ENCODE measurements at places on chromosomes 11 and 22.

- DNase-seq, result no peak
Observed at GRCh38 chr11:73239571-73240189, 21.6 kb downstream of the P2RY2 start.

DNA sequence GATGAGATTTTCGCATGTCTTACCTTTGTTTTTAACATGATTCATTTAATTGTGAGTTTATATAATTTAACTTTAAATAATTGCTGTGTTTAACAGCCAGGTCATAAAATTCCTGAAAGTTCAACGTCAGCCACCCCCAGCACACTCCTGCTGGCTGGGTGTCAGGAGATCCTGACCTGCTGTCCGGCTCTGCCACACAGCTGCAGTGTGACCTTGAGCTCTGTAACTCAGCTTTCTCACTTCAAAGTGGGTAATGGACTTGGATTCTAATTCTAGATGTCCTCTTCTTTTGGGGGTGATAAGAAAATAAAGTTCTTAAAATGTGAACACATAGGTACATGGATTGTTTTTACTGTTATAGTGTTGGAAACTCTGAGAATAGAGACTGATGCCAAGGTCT lies 10.9 kb downstream of the VPS26B start:
- DNase-seq, result no peak

GRCh38 chr11:45144126-45145082 lies 2.0 kb upstream of the PRDM11 start:
- DNase-seq, result no peak

GRCh38 chr11:118939953-118940598 lies 14.3 kb upstream of the BCL9L start:
- DNase-seq, result no peak

GRCh38 chr22:35792506-35792905 lies 74.8 kb downstream of the APOL5 start:
- DNase-seq, result no peak

- DNase-seq, result no peak
Observed at GRCh38 chr11:70846781-70847655, 405.4 kb downstream of the SHANK2 start.

DNA sequence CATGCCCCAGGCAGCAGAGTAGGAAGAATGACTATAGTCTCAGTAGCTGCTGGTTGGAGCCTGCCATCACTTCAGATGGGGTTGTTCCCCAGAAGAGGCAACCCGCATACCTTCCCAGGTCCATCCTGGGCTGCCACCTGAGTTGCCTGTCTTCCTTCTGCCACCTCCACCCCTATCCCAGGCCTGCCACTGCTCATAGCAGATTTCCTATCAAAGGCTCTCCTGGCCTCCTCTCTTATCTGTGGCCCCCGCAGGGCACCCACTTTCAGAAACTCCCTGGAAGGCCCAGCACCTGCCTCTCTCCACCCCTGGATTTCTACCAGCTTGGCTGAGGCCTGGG lies 649 bp upstream of the NR1H3 start:
- no peak for DNase-seq
